Astrocyte of the cerebellum (primary cell): ENCODE measurements at places on chromosomes 4 and X.

DNA sequence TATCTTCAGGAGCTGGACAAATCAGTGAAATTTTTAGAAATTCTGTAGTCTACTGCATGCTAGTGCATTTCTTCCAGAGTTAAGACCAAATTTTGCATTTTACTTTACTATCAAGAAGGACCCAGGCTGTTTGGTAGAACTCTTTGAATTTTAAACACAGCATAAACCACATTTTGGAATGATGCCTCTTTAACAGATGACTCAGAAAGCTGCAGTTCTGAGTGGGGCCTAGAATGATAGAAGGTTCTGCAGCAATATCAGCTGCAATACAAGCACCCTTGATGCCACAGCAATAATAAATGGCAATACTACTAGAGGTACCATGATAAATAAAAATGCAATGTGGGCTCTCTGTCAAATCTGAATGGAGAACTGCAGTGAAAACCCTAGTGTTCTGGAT lies 198.7 kb downstream of the TMA16 start:
- peak; percentile 62 for DNase-seq

DNA sequence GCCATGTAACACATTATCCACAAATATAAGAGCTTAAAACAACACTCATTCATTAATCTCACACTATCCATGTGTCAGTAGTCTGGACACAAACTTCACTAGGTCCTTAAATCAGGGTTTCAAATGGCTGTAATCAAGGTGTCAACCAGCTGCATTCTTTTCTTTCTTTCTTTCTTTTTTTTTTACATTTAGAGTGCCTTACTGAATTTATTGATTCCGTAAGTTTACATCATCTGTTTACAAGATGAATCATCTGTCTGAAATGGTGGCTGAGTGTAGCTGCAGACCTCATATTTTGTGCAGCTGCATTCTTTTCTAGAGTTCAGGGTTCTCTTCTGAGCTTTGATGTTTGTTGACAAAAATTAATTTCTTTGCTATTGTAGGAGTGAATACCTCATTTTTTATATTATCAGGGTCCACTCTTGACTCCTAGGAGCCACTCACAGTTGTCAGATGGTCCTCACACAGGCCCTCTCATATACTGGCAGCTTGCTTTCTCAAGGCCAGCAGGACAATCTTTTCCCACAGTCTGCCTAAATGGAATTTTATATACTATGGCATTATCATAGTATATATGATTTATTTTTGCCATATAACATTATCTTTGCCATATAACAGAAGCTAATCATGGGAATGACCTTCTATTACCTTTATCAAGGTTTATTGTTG lies 37.8 kb downstream of the SPOCK3 start:
- no peak for DNase-seq

GRCh38 chrX:131792356-131792749 lies 230.7 kb upstream of the STK26 start:
- peak; percentile 92 for DNase-seq

DNA sequence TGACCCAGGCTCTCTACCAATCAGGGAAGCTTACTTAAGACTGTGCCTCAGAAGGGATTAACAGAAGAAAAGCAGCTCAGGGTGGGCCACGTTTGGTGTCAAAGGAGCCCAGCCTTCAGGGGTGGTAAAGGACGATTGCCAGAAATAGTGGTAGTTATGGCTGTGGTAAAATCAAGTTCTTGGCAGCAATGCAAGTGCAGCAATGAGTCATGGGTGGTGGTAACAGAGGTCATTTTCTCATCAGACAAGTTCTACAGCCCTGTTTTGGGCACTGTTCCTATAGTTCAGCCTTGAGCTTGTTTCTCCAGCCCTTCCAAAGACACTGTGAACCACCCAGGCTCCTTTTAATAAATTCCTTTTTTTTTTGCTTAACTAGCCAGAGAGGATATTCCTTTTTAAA lies 120.3 kb downstream of the EFHC2 start:
- peak; percentile 59 for DNase-seq

DNA sequence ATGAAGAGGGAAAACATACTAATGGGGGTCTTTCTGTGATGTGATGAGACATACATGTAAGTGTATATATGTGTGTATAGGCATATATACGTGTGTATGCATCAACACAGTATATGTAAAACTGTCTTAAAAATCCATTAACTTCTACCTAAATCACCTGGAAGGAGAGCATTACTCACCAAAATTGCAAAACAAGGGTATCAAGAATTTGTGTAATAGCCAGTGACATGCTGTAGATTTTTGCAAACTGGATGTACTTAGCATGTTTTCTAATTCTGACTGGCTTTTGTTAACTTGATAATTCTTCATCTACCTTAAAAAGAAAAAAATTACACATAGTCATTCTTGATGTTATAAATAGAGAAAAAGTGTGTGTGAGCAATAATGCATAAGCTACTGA lies 104.7 kb downstream of the PRRG1 start:
- DNase-seq, result no peak

DNA sequence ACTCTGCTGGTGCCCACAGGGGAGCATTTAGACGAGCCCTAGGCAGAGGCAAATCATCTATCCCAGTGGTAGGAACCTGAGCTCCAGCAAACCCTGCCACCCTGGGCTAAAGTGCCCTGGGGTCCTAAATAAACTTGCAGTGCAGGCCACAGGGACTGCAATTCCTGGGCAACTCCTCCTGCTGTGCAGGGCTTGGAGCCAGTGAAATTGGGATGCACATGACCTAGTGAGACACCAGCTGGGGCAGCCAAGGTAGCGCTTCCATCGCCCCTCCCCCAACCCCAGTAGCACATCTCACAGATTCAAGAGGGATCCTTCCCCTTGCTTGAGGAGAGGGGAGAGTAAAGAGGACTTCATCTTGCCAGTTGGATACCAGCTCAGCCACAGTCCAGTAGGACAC lies 44.1 kb downstream of the CHRNA9 start:
- no peak for DNase-seq

DNA sequence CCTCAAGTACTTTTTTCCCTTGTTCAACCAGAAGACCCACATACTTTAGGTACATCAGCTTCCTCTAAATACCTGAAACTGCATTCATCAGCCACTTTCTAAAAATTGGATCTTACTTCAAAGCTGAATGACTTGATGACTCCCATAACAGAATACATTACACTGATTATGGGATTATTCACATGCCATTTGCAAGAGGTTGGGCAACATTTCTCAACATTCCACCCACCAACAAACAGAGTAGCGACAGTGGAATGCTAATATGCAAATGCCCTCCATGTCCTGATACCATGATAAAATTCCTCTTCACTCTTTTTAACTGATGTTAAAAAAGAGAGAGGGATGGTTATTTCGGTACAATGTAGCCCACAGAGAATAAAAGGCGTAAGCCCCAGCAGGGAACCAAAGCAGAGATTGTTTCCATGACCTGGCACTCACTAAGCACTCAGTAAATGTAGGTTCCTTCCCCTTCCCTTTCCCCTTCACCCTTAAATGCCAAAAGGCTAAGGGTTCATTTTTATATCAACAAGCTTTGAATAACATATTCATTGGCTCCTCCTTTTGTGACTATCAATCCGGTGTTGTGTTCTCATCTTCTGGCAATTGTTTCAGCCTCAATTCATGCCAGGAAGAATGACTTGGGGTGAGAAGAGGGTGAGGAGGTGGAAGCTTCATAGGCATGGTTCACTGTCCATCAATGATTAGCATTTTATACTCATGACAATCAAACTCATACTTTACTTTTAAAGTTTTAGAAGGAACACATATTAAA lies 317.2 kb downstream of the DHX15 start:
- DNase-seq, result peak; percentile 80

DNA sequence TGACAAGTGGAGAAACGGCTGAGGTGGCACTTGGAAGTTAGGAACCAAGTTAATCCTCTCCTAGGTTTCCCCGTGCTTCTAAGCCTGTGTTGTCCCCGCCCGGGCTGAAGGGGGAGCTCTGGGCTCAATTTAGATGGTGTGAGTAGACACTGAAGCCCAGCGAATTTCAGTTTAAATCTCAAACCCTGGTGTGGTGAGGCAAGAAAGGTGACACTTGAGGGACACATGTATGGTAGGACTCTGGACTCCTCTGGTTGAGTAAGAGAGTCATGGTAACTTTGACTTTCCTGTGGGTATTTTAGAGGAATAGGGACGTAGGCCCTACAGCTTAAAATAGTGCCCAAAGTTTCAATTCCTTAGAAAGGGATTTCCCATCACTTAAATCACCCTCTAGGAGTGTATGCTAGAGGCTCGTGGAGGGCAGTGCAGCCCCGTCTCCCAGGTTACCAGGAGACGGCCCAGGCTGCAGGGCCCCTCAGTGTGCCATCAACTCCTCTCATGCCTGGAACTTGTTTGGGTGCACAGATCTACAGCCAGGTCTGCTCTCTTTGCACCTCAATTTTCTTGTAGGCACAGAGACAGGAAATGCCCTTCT lies 24.0 kb downstream of the HAND2 start:
- DNase-seq, result no peak
